COR-L47 (cell line): ENCODE measurements at places on chromosomes 7 and 10.

DNA sequence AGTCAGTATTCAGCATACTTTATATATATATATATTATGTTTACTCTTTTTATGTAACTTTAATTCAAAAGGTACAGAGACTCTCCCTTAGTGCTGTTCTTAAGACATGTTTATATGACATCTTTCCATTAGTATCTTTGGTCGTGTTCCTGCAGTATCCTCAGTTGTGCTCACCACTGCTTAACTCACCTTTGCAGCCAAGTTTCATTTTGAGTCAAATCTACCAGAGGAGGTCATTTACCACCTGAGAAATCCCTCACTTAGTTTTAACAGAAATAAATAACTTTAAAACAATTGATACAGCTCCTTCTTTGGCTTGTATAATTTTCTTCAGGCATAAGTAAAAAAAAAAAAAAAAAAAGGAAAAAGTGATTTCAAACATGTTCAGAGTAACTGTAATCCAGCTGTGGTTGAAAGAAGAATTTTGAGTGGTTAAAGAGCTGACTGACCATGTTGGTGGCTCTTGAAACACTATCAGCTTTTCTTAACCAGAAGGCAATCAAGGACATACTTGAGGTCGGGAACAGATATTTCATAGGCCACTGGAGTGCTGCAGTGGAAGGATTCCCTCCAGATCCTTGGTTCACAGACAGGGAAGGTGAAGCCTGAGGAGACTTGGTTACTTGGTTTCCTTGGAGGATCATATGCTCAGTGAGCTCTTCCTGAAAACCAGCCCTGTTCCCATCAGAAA is 116.8 kb downstream of the AUTS2 start:
- no peak for DNase-seq

- DNase-seq = no peak
Measured at GRCh38 chr7:158443688-158444483, 143.7 kb downstream of the PTPRN2 start.

GRCh38 chr7:2736411-2736914 is 48.5 kb downstream of the AMZ1 start:
- DNase-seq = no peak

GRCh38 chr7:150413640-150414081 is 34.5 kb downstream of the ZNF775 start:
- DNase-seq = no peak

- DNase-seq = peak; percentile 18
Measured at GRCh38 chr10:108421266-108421665, 1256.8 kb upstream of the SORCS1 start.

DNA sequence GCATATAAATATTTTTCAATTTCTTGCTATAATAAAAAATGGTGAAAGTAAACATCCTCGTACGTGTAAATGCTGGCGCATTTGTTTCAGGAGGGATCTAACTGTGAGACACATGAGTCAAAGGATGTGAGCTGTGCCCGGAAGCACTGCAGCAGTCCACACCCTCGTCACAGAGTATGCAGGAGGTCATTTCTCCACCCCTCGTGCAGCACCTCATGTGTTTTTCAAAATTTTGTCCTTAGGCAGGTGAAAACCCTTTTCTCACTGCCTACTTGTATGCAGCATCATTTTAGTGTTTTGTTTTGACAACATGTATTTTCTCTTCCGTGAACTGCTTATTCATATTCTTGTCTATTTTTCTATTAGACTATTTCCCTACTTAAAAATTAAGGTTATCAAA is 162.7 kb downstream of the AVL9 start:
- no peak for DNase-seq

DNA sequence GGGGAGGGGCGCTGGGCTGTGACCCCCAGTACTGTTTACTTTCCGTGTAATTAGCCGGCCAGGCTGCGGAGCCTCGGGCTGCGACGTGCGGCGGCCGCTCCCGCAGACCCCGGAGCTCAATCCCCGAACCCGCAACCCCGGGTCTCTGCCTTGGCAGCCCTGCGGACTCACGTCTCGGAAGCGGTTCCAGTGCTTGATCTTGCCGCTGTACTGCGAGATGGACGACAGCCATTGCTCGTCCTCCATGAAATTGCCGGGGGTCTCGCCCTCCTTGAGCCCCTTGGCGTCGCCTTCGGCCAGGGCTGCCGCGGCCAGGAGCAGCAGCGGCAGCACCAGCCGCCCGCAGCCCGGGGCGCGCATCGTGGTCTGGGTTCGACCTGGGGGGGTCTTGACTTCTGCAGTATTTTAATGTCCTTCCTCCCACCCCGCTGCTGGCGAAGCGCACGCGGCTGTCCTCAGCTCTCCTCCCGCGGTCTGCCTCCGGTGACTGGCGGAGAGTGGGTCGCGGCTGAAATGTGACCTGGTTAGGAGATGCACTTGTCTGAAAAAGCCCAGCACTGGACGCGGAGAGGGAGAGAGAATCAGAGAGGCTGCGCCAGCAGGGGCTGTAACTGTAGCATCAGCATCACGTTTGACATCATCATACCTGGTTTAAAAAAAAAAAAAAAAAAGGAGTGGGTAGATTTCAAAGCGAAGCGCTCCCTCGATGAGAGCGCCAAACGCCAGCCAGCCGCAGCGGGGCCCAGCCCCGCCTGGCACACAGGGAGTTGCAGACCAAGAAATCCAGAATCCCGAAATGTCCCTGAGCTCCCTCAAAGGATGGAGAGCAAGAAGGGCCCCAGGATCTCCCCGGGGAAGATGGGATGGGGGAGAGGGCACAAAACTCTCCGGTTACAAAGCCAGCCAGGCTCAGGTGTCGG is at the start of gene SPOCK2:
TSS of gene SPOCK2 (minus strand) at position 583 of the 920 bp plus-strand sequence. CDS start at position 360, 223 bp downstream.
- DNase-seq = peak; percentile 28

GRCh38 chr10:112333452-112333851 is 40.5 kb upstream of the ACSL5 start:
- DNase-seq = no peak

DNA sequence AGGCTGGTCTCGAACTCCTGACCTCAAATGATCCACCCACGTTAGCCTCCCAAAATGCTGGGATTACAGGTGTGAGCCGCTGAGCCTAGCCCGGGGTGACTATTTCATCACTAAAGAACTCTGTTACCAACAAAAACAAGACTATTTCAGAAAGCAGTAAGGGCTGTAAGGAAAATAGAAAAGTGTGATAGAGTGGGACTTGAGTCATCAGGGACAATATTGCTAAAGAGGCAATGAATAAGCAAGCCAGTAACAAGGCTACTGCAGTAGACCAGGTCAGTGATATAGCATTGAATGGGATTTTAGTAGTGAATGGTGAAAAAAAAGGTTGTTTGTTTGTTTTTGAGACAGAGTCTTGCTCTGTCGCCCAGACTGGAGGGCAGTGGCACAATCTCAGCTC is 51.7 kb downstream of the SVOPL start:
- DNase-seq = no peak

DNA sequence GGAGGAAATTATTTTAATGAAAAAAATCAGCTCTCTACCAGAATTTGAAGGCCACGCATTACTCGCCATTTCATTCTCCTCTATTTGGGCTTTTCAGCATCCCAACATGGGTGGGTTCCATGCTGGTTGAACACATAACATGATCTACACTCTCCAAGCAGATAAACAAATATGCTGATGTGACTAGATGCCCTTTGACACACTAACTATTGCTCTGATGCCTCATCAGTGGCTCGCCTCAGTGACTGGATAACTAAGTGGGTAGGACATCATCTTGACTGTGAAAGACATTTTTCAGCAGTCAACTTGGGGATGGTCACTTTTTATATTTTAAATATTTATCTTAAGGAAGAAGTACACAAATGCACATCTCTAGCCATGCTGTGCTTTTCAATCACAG is 113.9 kb upstream of the LAMB4 start:
- DNase-seq = no peak

- no peak for DNase-seq
Measured at GRCh38 chr7:72032934-72033333, 379.2 kb downstream of the CALN1 start.

- no peak for DNase-seq
Measured at GRCh38 chr10:47300429-47300931, 483 bp downstream of the GDF10 start.

GRCh38 chr7:47147213-47147631 is 434.7 kb downstream of the TNS3 start:
- no peak for DNase-seq

- DNase-seq = no peak
Measured at GRCh38 chr7:107846324-107846723, 43.3 kb upstream of the SLC26A3 start.

DNA sequence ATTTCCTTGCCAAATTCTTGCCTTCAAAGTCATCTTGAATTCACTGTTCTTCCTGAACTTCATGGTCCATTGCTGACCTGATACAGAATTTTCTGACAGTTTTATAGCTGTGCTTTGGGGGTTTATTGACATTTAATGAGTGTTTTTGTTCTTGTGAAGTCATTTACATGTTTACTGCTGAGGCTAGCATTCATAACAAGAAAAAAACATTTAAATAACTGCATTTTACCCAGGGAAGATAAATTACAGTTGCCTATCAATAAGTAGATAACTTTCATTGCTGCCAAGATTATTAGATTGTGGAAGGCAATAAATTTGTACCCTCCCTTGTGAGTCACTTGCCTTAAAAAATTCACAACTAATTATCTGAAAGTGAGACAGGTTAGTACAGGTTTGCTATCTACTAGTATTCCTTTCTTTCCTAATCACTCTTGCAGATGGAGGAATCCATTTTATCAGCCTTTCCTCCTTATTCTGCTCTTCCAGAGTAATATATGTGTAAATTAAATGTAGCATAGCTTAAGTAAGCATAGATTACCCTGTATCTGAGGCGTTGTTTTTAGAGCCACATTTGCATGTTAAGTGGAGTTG is 178.4 kb downstream of the EXOC4 start:
- no peak for DNase-seq

- DNase-seq = no peak
Measured at GRCh38 chr7:152115021-152115718, 89.7 kb downstream of the GALNT11 start.

GRCh38 chr10:7577176-7577575 is 89.6 kb downstream of the ITIH5 start:
- DNase-seq = no peak

- DNase-seq = no peak
Measured at GRCh38 chr7:107559864-107560263, 3.9 kb downstream of the COG5 start.

DNA sequence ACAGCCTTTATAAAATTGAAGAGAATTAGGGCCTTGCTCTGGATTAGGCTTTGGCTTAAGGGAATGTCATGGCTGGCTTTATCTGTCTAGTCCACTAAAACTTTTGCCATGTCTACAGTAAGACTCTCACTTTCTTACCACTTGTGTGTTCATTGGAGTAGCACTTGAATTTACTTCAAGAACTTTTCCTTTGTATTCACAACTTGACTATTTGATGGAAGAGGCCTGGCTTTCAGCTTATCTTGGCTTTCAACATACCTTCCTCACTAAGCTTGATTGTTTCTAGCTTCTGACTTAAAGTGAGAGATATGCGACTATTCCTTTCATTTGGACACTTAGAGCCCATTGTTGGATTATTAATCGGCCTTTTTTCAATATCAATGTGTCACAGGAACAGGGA is 96.1 kb downstream of the TPST1 start:
- DNase-seq = no peak

DNA sequence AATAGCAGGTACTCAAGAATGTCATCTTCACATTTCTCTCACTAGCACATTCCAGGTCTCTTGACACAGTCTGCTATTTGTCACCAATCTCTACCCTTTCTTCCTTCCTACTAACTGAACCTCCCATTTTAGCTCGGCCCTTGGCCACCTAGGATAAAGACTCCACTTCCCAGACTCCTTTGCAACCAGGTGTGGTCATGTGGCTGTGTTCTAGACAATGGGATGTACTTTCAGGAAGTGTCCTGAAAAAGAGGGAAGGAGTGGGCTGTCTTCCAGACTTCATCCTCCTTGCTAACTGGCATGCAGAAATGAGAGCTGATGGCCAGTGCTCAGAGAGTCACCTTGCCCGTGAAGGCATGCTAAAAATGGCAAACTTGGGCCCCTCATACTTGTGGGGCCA is 139.2 kb downstream of the AMPH start:
- DNase-seq = no peak

DNA sequence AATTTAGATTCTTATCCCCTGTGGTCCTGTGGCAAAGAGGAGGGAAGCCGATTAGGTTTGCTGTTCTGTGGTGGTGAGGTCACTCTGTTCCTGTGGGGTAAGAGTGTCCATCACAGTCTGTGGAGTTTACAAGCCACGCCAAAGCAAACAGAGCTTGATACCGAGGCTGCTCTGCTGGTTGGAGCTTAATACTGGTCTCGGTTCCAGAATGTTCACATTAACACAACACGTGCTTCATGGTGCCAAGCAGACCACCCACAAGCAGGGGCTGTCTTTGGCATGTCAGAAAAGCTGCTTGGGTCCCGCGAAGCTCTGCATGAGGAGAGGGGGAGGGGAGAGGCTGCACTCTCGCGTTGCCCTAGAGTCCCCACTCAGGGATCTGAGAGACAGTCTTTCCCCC is 47.5 kb downstream of the DNAJB6 start:
- DNase-seq = no peak

- DNase-seq = no peak
Measured at GRCh38 chr10:5905854-5906507, 15.9 kb downstream of the FBH1 start.

GRCh38 chr10:125120053-125120710 is 40.2 kb downstream of the CTBP2 start:
- DNase-seq = no peak

GRCh38 chr10:71290806-71291527 is 28.1 kb upstream of the SLC29A3 start:
- no peak for DNase-seq

DNA sequence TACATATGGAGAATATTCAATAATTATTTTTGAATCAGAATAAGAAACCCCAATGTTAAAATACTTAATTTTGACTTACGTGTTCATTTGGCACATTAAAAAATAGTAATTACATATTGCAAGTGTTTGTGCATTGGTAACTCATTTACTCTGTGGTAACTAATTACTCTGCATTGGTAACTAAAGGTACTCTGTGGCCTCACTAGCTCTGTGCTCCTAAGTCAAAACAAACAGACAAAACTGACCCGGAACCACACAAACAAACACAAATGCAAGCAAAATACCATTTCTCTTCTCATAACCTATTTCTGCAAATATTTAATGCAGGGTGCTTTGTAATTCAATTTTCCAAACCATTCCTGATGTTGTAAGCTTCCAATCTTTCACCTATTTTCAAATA is 1244.3 kb downstream of the REEP3 start:
- no peak for DNase-seq

- DNase-seq = no peak
Measured at GRCh38 chr7:129499999-129500398, 2.3 kb upstream of the SMKR1 start.

DNA sequence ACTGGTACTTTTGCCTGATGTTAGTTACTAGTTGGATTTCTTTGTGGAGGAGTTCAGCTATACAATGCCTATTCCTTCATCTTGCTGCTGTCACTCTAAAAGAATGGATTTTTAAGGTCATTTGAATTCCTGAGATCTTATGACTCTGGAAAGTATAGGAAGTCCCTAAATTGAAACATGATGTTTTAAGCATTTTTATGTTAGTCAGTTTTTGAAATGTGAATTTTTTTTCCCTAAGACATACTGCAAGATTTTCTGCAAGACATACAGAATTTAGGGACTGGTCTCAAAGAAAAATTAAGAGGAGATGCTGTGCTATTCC is 355.8 kb downstream of the SUGCT start:
- DNase-seq = no peak

GRCh38 chr10:132545659-132546367 is 8.2 kb downstream of the INPP5A start:
- DNase-seq = no peak
